ENCODE measurements at places on chromosomes 5 and 9. TPM values are rescaled to one million over a fixed set of nuclear protein-coding genes. Genes with fewer than 3 reads are reported as not detected.
A peak's percentile ranks its signal among the peaks of the same experiment; 100 is the strongest.

GRCh38 chr9:126794441-126794840, 10.4 kb upstream of the ZBTB43 start:
- peak; percentile 21 for DNase-seq
- peaks cover 16% of the 10 kb centered on the region for H3K4me1 ChIP-seq
- no peak overlapping the region for H3K4me3 ChIP-seq
- no peaks in the 10 kb centered on the region for H3K36me3 ChIP-seq
- H3K27ac ChIP-seq: no peak overlapping the region

DNA sequence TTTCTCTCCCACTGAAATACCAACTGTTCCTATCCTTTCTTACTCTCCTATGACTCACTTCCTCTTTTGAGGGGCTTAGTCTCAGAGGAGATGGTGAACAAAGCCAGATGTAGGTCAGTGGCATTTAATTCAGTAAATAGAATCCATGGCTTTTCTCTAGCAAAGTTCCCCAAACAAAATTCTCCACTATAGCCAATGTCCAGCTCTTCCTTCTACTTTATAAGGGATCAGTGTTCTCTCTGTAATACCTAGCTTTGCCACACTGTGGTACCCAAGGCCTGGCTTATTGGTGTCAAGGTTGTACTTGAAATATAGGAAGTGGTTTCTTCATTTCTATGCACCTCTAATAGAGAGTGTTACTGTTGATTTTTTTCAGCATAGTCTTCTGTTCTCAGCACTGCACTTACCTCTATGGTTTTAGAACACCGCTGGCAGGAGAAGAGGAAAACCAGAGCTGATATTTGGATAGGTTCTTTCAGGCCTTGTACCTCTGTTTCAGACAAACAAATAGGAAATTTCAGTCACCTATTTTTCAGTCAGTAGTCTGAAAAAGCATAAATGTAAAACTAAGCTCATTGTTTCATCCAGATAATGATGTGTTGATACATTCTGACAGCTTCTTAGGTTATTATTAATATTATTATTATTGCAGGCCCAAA, 40.6 kb upstream of the ITGA2 start:
- H3K4me1 ChIP-seq: peaks cover 38% of the 10 kb centered on the region
- no peak overlapping the region for H3K4me3 ChIP-seq
- no peak for DNase-seq

GRCh38 chr5:51095486-51095885, 287.8 kb upstream of the ISL1 start:
- peaks cover 9% of the 10 kb centered on the region for H3K27me3 ChIP-seq
- no peak overlapping the region for H3K4me3 ChIP-seq
- H3K36me3 ChIP-seq: no peaks in the 10 kb centered on the region
- DNase-seq: no peak

DNA sequence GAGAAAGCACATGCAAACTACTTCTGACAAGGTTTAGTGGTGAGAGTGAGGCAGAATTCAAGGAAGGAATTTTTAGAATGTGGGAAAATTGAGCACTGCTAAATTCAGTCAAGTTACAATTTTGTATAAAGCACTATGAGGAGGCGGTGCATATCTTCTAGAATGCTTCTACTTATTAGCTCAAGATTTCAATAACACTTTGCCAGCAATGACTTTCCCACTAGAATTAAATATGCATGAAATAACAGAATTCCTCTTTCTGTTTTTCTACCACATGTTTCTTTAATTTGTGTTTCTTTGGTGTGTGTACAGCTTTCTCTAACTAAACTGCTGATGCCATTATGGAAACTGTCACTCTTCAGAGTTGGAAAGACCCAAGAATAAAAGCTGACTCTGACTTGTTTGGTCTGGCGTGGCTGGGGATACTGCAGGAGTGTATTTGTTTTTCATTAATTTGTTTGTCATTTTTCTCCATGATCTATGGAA, 163.5 kb downstream of the ARSB start:
- peaks cover 2% of the 10 kb centered on the region for H3K36me3 ChIP-seq
- H3K4me1 ChIP-seq: peaks cover 39% of the 10 kb centered on the region
- no peak overlapping the region for H3K27ac ChIP-seq
- H3K27me3 ChIP-seq: no peaks in the 10 kb centered on the region
- no peak for DNase-seq

The SAXO1 gene
- total RNA-seq: not detected

GRCh38 chr5:142654578-142655058, 31.3 kb downstream of the FGF1 start:
- peaks cover 1% of the 10 kb centered on the region for H3K36me3 ChIP-seq
- H3K4me3 ChIP-seq: no peak overlapping the region
- DNase-seq: no peak
- no peaks in the 10 kb centered on the region for H3K27me3 ChIP-seq

DNA sequence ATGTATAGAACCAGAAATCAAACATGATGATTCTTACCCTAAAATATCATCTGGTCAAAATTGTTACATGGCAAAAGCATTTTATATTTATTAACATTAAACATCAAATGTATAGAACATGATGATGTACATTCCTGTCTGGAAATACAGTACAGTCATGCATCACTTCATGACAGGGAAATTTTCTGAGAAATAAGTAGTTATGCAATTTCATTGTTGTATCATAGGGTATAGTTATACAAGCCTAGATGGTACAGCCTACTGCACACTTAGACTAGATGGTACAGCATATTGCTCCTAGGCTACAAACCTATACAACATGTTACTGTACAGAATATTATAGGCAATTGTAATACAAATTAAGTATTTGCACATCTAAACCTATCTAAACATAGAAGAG, 64.6 kb upstream of the VCAN start:
- H3K36me3 ChIP-seq: peaks cover 12% of the 10 kb centered on the region
- H3K4me1 ChIP-seq: peaks cover 9% of the 10 kb centered on the region
- no peak for DNase-seq
- H3K27ac ChIP-seq: no peak overlapping the region
- no peaks in the 10 kb centered on the region for H3K27me3 ChIP-seq

- peak overlapping the region; percentile 94 for H3K4me3 ChIP-seq
- no peak for DNase-seq
- H3K27ac ChIP-seq: peak overlapping the region; percentile 97
- H3K36me3 ChIP-seq: peaks cover 13% of the 10 kb centered on the region
Measured at GRCh38 chr9:87725356-87725899, 491 bp upstream of the CTSL start.

GRCh38 chr5:161600156-161600555, 53.6 kb upstream of the GABRB2 start:
- H3K36me3 ChIP-seq: no peaks in the 10 kb centered on the region
- no peaks in the 10 kb centered on the region for H3K27me3 ChIP-seq
- no peak for DNase-seq
- H3K4me1 ChIP-seq: no peaks in the 10 kb centered on the region

DNA sequence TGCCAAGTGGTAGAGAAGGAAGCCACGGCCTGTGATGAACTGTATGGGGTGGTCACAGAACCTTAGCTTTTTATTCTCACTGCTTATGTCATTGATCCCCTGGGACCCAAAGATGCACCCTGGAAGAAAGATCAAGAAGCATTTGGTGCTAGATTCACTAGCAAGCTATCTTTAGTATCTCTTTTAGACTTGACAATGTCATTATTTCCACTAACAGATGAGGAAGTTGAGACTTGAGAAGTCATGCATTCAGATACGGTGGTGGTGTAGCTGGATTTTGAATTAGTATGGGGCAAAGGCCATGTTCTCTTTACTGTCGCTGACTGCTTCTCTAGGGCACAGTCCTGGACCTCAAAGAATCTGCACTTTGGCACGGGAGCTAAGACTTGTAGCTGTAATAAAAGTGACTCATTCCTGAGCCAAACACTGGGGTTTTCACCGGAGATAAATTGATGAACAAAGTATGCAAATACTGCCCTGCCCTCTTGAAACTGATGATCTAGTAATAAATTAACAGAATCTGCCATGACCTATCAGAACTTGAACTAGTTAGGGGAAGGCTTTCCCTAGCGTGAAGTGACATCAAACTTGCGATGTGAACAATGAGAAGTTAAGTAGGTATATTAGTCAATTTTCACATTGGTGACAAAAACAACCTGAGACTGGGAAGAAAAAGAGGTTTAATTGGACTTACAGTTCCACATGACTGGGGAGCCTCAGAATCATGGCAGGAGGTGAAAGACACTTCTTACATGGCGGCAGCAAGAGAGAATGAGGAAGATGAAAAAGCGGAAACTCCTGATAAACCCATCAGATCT, 5.4 kb downstream of the GDA start:
- H3K4me1 ChIP-seq: no peaks in the 10 kb centered on the region
- H3K27ac ChIP-seq: no peak overlapping the region
- H3K36me3 ChIP-seq: no peaks in the 10 kb centered on the region
- DNase-seq: no peak
- H3K4me3 ChIP-seq: no peak overlapping the region

DNA sequence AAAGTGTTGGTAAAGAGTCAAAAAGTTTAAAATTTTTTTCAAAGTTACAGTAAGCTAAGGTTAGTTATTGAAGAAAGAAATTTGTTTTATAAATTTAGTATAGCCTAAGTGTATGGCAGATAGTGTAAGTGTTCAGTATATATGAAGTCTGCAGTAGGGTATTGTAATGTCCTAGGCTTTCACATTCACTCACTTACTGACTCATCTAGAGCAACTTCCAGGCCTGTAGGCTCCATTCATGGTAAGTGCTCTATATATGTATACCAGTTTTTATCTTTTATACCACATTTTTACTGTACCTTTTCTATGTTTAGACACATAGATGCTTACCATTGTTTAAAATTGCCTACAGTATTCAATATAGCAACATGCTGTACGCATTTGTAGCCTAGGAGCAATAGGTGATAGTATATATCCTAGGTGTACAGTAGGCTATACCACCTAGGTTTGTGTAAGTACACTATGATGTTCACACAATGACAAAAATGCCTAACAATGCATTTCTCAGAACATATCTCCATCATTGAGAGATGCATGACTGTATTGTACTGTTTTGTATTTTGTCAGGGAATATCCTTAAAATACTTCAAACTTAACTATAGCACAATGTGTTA, 38.5 kb downstream of the CYSTM1 start:
- H3K36me3 ChIP-seq: no peaks in the 10 kb centered on the region
- no peak overlapping the region for H3K4me3 ChIP-seq
- H3K27ac ChIP-seq: no peak overlapping the region
- H3K27me3 ChIP-seq: peaks cover 21% of the 10 kb centered on the region

DNA sequence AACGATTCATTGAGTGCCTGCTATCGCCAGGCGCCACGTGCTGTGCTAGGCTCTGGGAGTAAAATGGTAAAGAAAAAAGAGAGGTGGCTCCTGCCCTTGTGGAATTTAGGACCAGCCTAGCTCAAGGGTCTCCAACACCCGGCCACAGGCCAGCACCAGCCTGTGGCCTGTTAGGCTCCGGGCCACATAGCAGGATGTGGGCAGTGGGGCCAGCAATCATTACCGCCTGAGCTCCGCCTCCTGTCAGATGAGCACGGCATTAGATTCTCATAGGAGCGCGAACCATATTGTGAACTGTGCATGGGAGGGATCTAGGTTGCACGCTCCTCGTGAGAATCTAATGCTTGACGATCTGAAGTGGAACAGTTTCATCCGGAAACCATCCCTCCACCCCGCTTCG, 1.5 kb downstream of the RMRP start:
- DNase-seq: no peak
- H3K36me3 ChIP-seq: peaks cover 8% of the 10 kb centered on the region
- H3K4me1 ChIP-seq: peaks cover 44% of the 10 kb centered on the region

DNA sequence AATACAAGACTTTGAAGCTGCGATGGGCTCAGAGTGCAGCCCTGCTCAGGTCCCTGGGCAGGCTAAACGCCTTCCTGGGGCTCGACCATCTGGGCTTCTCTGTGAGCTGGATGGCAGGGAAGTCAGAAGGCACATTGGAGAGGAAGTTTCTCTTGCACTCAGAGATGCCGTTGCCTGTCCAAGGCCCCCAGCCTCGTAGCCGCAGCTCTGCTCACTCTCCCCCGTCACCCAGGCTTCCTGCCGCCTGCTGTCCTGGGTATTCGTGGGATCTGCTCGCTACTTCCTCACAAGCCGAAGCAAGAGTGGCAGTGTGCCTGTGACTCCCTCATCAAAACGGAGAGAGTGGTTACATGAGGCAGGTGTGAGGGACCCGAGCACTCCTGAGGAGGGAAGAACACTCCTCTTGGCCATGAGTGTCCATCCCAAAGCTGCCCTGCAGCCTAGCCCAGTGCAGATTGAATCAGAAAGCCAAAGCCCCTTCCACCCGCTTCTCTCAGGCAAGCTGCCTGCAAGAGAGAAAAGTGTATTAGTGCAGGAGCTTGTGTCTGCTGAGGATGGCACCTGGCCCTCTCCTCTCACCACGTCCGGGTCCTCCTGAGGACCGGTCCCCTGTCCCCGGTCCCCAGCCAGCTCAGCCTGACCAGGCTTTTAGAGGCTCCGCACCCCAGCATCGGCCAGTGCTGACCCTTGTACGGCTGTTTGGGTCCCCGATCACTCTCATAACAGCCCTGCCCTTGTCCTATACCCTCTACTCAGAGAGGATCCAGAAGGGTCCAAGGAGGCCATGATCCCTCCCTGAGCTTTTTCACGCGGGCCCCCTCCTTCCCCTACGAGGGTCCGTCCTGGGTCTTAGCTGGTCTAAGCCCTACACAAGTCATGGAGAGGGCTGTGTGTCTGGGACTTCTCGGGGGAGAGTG, 7.3 kb downstream of the FCN2 start:
- DNase-seq: no peak
- H3K27me3 ChIP-seq: peaks cover 29% of the 10 kb centered on the region
- no peak overlapping the region for H3K4me3 ChIP-seq
- H3K4me1 ChIP-seq: no peaks in the 10 kb centered on the region
- H3K36me3 ChIP-seq: no peaks in the 10 kb centered on the region

GRCh38 chr5:572398-573019, 39.6 kb upstream of the CEP72 start:
- peaks cover 10% of the 10 kb centered on the region for H3K36me3 ChIP-seq
- H3K27ac ChIP-seq: no peak overlapping the region
- H3K4me3 ChIP-seq: no peak overlapping the region
- H3K4me1 ChIP-seq: no peaks in the 10 kb centered on the region
- DNase-seq: peak; percentile 18

GRCh38 chr5:112333331-112333781, 85.7 kb downstream of the EPB41L4A start:
- H3K27ac ChIP-seq: no peak overlapping the region
- peaks cover 10% of the 10 kb centered on the region for H3K4me1 ChIP-seq
- no peaks in the 10 kb centered on the region for H3K36me3 ChIP-seq
- no peaks in the 10 kb centered on the region for H3K27me3 ChIP-seq
- DNase-seq: no peak

DNA sequence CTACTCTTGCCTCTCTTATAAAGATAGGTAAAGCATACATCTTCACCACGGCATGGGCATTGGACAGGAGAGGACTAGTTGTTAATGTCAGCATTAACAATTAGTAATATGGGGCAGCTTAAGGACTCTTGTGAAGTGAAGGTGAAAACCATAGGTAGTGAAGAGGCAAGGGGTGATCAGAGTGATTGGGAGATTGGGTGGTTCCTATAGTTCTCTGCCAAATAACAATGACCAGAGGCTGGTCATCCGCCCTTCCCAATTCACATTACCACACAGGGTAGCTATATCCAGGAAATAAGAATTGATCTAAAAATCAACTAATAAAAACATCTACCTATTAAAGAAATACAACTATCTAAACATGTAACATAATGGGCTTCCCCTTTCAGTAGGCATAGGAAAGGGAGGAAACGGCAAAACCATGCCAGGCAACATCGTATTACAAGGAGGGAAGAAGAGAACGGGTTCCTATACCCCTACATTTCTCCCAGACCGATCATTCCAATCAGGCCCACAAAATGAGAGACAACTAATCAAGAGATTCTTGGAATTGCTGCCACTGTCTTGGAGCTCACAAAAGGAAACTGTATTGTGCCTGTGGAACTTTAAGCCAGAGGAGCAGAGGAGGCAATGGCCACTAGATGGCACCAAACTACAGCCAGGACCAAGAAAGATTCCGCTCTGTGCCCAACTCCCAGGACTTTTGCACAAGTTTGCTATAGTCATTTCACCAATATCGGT, 121.6 kb downstream of the FBXL17 start:
- H3K4me1 ChIP-seq: peaks cover 20% of the 10 kb centered on the region
- no peaks in the 10 kb centered on the region for H3K36me3 ChIP-seq
- H3K27ac ChIP-seq: no peak overlapping the region
- no peak for DNase-seq
- H3K27me3 ChIP-seq: no peaks in the 10 kb centered on the region
